Foreskin keratinocyte (primary cell): ENCODE measurements at places on chromosomes 16 and 17. TPM values are rescaled to one million over a fixed set of nuclear protein-coding genes. Genes with fewer than 3 reads are reported as not detected.
A peak's percentile ranks its signal among the peaks of the same experiment; 100 is the strongest.

DNA sequence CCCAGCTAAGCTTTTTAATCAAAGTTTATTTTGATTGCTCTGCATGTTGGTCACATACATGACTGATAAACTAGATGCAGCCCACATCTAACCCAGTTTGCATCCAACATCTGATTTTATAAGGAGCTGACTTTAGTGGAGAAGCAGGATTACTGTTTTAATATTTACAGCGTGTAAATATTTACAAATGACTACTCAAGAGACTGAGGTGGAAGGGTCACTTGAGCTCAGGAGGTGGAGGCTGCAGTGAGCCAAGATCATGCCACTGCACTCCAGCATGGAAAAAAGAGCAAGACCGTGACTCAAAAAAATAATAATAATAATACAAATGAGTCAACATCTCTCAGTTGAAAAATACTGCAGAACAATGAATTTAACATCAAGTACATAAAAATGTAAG is 50.8 kb downstream of the PARN start:
- no peak for DNase-seq

DNA sequence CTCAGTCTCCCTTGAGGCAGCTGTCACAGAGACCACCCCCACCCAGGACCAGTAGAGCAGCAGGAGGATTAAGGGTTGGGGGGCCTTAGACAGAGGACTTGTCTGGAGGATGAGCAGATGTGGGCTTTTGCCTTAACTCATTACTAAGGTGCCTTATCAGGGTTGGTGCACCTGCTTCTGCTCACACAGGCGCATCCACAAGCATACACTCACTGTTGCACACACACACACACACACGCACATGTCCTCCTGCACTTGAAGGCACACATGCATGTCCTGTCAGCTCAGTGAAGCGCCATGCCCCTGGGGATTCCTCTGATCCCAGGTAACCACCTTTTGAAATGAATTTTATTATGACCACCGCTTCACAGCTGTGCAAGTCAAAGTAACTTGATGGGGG is 1.2 kb downstream of the GFAP start:
- no peak for DNase-seq

DNA sequence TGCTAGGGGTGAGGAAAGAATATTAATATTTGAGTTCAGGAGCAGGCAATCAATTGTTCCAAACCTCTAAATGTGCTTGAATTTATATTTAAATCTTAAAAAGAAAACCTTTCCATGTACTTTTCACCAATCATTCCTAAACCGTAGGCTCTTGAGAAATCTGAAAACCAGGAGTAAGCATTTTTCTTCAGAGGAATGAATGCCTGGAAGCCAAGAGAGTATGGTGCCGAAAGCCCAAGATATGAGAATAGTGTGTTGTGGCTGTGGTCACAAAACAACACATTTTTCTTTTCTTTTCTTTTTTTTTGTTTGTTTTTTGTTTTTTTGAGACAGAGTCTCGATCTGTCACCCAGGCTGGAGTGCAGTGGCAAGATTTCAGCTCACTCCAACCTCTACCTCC is 37.6 kb downstream of the TEX2 start:
- no peak for DNase-seq

DNA sequence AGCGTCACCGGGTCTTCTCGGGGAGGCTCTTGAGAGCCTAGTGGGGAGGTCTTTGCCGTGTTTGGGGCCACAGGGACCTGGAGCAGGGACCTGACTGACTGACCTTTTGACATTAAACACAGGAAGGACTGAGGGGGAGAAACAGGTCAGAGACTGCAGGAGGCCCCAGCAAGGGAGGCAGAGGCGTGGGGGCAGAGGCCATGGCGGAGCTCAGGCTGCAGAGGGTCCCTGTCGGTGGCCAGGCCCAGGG is 41.6 kb upstream of the GSE1 start:
- no peak for DNase-seq

The CPHXL gene
- polyA plus RNA-seq, result not detected in 2 replicates

The CRHR1 gene
- not detected in 2 replicates for polyA plus RNA-seq

DNA sequence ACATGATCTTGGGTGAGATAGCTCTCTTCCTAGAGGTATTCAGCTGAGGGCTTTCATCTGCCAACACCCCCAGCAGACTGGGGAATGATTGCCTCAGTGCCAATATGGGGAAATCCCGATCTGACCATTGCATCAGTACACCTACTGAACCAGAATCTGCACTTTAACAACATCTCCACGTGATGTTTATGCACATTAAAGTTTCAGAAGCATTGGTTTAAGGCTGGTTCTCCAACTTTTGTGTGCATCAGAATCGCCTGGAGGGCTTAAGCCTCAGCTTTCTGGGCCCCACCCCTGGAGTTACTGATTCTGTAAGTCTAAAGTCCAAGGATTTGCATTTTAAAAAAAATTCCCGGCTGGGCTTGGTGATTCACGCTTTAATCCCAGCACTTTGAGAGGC is 123.6 kb upstream of the MED13 start:
- DNase-seq, result peak; percentile 76

- no peak for DNase-seq
These were observed 171.0 kb downstream of the RBFOX1 start for GRCh38 chr16:7503666-7504065.

- no peak for DNase-seq
These were observed 43.2 kb upstream of the PABPN1L start for GRCh38 chr16:88909431-88910210.

The CIBAR2 gene
- polyA plus RNA-seq, result not detected in 2 replicates

GRCh38 chr16:74099530-74099929 is 197.1 kb upstream of the PSMD7 start:
- no peak for DNase-seq

DNA sequence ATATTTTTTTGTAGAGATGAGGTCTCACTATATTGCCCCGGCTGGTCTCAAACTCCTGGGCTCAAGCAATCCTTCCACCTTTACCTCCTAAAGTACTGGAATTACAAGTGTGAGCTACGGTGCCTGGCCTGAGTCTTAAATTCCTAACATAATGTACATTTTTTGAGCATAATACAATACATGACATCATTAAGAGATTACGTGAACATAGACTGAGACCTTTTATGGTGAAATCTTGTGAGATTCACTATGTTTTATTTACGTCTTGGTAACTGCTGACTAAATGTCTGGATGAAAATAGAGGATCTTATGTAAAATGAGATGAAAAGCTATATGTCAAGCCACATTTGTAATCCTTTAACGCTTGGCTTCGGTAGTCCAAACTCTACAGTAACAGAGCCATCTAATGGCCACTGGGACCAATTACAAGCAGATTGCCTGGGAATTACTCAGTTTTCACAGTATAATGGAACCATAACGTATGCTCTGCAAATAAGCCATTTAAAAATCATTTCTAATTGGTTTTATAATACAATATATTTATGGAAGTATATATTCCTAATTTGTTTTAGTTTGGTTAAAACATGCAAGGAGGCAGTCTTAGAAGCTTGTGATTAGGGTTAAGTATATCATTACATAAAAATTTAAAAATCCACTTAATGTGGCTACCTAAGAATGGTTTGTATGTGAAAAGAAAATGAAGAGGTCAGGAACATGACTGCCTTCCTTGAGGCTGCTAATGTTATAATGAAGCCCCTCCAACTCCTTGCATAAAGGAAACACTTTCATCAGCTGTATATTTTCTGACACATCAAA is 8.1 kb upstream of the EFCAB13 start:
- peak; percentile 68 for DNase-seq

The KIF22 gene
- 77.1 and 90.6 TPM in 2 replicates for polyA plus RNA-seq

GRCh38 chr17:32609085-32609484 is 122.3 kb downstream of the CDK5R1 start:
- DNase-seq, result peak; percentile 31

DNA sequence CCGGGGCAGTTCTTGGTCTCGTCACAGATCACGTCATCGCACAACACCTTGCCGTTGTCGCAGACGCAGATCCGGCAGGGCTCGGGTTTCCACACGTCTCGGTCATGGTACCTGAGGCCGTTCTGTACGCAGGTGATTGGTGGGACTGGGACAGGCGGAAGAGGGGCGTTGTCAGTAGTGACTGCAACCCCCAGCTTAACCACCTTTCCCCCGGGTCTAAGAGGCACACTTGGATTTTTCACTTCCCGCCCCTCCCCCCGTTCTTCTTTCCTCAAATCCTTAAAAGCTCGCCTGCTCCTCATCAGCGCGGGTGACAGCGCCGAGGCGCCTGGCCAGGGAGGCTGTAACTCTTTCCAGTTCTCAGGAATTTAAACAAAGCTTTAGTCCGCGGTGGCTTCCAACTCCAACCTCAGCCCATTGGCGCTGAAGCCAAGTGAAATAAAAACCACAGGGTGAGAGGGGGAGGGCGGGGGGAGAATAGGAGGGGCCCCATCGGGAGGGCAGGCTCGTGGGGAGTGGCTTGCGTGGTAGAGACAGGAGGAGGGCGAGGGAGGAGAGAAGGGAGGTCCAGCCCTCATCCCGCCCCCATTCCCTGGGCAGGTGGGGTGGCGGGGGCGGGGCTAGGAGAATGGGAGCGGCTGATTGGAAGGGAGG is 1.5 kb downstream of the COL1A1 start:
- DNase-seq, result peak; percentile 91

The CCL14 gene
- not detected in 2 replicates for polyA plus RNA-seq

The ALOX12B gene
- 0.30 and 0.43 TPM in 2 replicates for polyA plus RNA-seq

DNA sequence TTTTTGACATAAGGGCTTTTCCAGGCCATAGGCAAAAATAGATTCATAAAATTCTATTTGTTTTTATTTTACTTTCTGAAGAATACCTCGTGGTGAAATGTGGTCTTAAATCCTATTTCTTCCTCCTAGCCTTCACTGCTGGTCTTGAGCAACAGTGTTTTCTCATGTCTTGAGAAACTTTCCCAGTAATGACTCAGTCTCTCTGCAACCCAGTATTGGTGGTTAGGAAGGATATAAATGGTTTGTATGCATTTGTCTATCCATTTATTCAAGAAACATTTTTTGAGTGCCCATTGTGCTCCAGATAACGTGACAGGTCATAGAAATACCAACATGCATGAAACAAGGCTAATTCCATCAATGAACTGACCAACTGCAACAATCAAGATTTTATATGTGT is 213.9 kb downstream of the TMEM114 start:
- DNase-seq, result no peak

- DNase-seq, result no peak
These were observed 12.5 kb downstream of the TOM1L2 start for GRCh38 chr17:17959520-17960361.

The RNF43 gene
- polyA plus RNA-seq, result 8.5 and 9.7 TPM in 2 replicates

GRCh38 chr16:11824362-11824761 is 27.0 kb downstream of the RSL1D1 start:
- DNase-seq, result no peak
